Right renal pelvis (tissue), 4 donors: ENCODE measurements at places on chromosomes 5 and 9.
A peak's percentile ranks its signal among the peaks of the same experiment; 100 is the strongest.

DNA sequence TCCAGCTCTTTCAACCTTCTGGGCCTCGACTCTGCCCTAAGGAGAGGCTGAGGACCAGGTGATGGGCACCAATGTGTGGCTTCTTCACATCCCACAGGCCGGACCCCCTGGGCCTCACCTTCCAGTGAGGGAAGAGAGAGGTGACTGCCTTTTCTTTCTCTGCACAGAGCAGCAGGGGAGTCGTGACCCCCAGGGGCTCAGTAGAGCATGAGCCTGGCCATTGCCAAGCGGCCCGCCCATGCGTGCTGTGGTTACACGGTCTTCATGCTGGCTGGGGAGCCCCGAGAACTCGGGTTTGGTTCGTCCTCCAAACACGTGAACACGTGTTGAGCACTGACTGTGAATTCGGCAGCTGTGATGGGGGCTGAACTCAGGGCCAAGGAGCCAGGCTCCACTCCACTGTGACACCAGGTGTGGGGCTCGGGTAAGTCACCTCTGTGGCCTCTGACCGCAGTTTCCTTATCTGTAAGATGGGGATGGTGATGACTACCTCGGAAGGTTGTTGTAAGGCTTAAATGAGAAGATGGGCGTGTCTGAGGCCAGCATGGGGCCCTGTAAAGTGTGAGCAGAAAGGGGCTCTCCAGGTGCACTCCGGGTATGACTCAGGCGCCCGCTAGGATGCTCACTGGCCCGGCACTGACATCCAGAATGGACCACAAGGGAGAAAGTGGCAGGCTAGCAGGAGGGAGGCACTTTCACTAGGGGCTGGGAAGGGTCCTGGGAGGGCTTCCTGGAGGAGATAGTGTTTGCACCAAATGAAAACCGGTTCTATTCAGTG lies 13.4 kb upstream of the GRHPR start:
- DNase-seq: no peak

DNA sequence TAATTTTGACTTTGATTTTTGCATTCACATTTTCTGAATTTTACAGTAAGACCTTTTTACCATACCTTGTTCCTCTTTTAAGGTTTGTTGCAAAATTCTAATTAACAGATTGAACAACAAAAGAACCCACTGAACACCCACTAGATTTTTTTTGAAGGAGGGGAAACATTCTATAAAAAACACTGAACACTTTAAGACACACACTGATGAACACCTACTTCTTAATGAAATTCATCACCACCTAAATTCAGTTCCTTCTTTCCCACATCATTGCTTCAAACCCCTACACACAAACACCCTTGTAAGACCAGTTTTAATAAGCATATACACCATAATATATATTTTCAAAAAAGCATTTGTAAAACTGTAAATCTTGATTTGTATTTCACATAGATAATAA lies 559.0 kb upstream of the MEF2C start:
- DNase-seq: no peak

GRCh38 chr5:9977070-9977469 lies 272.6 kb downstream of the ATPSCKMT start:
- no peak for DNase-seq

DNA sequence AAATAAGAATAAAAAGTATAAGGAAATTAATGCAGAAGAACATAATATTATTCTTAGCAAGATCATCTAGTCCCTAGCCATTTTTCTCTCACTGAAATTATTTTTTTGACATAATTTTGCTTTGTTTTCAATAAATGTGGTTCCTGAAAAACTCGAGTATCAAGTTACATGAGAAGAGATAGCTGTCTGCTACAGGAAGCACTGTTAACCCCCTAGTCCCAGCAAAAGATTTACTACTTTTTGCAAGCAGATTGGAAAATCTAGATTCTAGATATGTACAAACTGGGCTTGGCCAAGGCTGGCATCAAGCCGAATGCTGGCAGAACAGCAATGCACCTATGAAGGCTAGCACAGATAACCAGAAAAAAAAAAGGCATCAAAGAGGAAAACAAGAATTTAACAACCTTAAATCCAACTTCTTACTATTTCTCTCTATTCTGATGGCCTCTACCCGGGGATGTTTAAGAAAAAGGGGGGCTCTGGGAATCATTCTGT lies 21.9 kb upstream of the ISCA1 start:
- DNase-seq: no peak

GRCh38 chr5:14351845-14352712 lies 208.9 kb downstream of the TRIO start:
- DNase-seq: peak; percentile 44

DNA sequence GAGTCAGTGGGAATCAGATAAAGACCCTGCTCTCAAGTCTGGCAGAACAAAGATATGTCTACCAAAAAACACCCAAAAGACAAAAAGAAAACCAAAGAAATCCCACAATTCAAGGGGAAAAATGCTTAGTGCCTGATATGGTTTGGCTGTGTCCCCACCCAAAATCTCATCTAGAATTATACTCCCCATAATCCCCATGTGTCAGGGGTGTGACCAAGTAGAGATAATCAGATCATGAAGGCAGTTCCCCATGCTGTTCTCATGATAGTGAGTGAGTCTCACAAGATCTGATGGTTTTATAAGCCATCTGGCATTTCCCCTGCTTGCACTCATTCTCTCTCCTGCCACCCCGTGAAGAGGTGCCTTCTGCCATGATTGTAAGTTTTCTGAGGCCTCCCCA lies 13.4 kb downstream of the FBXO10 start:
- DNase-seq: no peak

DNA sequence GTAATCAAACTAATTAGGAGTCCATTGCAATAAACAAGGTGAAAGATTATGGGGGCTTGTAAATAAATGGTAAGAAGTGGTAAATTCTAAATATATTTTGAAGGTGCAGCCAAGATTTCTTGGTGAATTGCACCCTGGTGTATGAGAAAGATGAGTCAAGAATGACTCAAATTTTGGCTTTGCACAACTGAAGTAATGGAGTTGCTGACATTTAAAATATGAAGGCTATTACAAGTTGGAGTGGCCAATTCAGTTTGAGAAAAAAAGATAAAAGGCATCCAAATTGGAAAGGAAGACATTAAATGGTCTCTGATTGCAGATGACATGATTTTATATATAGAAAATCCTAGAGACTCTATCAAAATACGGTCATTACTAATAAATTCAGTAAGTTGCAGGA lies 2330.6 kb downstream of the MAT2B start:
- DNase-seq: no peak

GRCh38 chr5:52269859-52270258 lies 517.9 kb upstream of the ITGA1 start:
- no peak for DNase-seq

DNA sequence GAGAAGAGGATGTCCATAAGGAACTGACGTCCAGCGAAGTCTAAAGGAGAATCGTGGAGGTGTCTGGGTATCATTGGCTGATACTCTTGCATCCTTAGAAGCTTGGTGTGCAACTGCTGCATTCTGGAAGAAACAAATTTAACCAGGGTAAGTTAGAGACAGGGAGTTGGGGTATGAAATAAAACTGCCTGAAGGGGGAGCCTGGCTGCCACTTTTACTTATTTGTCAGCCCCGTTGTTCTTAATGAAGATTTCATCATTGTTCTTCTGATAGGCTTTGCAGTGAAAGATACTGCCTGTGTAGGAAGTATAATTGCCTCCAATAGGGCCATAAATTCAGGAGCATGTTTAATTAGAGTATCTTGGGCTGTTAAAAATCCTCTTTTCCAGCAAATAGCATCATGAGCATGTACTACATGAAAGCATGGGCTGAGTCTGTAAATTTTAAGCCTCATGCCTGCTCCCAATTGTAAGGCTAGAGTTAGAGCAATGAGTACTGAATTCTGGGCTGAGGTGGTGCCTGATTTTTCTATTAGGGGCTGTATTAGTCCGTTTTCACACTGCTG lies 1264.5 kb upstream of the ACO1 start:
- DNase-seq: peak; percentile 18

- DNase-seq: no peak
Observed at GRCh38 chr9:124137944-124138335, 119.8 kb upstream of the NEK6 start.
